ENCODE measurements at places on chromosomes 1 and 21.

DNA sequence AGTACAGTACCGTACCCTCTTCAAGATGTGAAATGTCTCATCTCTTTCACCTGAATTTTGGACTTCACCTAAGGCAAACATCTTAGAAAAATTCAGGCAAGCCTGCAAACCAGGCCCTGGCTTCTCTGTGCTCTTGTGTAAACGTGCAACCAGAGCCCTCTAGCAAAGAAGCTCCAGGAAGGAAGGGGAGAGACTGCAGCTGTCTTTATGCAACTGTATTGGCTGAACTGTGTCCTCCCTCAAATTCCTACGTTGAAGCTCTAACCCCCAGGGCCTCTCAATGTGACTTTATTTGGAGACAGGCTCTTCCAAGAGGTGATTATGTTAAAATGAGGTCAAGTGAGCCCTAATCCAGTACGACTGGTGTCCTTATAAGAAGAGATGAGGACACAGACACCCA lies 60.3 kb downstream of the SLC45A1 start:
- DNase-seq: no peak

- DNase-seq: no peak
These were observed 570.9 kb downstream of the NEGR1 start for GRCh38 chr1:71711456-71711855.

DNA sequence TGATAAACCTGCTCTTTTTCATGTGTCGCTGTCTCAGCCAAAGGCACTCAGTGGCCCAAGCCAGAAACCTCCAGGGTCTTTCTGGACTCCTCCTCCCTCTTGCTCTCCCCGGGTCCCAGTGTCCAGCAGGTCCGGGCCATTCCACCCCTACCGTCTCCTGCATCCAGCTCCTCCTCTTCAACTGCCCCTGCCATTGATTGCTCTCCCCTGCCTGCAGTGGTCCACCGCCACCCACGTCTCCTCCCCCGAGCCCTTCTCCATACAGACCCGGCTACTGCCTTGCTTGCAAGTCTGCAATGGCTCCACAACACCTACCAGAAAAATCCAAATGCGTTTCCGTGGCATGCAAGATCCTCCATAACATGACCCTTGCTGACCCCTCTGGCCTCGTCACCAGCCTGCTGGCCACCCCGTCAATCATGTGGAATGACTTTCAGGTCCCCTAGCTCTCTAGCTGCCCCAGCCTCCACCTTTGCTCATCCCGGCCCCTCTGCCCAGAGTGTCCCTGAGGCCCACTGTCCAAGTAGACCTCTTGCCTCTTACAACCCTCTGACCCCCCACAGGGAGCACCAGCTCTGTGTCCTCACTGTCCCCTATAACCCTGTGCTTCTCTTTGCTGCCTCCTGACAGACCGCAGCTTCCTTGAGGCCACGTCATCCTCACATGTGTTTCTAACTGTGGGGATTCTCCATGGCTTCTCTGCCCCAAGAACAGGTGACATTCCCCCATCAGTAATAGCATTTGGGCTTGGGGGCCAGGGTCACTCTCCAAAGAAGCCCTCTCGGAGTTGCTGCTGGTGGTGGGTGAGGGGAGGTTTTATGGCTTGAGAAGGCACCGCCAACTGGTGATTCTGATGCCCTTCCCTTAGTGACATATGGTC lies 15.0 kb downstream of the CACNA1S start:
- no peak for DNase-seq

DNA sequence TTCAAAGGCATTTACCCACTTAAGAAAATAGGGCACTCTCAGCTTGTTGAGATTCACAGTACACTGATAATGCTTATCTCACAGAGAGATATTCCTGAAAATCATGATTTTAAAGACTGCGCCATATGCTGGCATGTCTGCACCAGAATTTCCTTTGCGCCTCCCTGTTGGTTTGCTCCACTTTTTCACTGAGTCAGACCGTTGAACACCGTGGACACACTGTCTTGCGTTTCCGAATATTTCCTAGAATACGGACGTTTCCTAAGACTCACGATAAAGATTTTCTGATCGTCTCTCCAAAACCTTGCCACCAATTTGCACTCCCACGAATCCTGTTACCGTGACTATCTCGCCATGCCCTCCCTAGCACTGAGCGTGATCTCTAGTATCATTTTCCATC lies 497 bp upstream of the C1orf115 start:
- DNase-seq: no peak

DNA sequence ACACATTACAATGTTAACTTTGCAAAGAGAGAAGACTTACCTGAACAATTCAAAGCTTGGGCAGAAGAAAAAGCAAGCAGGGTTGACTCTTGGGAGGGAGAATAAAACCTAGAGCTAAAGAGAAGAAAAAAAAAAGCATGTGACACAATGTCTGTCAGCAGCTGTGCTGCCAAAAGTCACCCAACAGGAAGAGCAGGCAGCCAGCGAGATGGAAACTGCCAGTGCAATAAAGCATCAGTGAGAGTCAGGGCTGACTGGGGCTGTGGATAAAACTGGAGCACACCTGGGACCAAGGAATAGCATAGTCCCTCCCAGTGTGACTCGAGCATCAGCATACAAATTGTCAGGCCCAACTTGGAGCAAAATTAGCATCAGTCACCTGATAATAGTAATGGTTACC lies 65.0 kb upstream of the SLC22A15 start:
- DNase-seq: no peak

DNA sequence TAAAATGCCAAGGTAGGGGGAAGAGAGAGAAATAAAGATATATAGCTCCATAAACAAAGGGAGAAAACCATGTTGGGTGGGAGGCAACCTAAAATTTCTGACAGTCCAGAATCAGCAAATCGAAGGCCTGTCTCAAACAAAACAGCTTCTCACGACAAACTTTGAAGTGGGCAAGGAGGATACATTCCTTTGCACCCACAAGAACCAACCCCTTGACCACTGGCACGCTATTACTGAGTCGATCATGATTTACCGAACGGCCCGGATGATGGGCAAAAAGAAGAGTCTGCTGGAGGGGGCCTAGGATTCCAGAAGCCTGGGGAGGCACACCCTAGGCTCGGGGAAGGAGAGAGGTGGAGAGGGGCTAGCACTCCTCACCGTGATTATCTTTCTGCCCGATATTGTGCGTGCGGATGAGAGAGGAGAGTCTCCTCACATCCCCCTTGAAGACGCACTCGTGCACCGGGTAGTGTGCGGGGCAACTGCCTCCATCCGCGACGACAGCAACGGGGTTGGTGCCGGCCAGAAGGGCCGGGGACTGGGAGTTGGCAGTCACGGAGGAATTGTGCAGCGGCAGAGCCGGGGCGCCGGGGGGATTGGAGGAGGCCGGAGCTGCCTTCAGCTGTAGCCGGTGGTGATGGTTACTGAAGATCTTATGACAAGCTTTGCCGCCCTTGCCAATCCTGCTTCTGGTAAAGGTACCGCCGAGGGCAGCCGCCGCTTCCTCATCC lies 756 bp downstream of the ANKRD13C start:
- DNase-seq: peak; percentile 19

GRCh38 chr1:48943393-48943792 lies 166.7 kb upstream of the BEND5 start:
- no peak for DNase-seq

DNA sequence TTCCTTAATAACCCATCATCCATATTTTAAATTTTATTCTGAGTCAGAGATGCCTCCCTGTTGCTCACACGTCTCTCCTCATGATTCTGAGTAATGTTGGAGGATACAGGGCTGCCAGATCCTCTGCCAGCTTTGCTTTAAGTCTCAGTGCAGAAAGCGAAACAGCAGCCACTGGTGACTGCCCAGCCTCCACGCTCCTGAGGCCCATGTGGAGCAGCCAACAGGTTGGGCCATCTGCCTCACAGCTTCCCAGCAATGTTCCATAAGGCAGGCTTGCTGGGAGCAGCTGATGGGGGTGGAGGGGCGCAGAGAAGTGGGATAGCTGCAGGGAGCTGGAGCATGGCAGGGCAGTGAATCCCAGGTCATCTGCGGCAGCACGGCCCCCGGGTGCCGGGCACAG lies 104.2 kb downstream of the IGSF21 start:
- DNase-seq: no peak

DNA sequence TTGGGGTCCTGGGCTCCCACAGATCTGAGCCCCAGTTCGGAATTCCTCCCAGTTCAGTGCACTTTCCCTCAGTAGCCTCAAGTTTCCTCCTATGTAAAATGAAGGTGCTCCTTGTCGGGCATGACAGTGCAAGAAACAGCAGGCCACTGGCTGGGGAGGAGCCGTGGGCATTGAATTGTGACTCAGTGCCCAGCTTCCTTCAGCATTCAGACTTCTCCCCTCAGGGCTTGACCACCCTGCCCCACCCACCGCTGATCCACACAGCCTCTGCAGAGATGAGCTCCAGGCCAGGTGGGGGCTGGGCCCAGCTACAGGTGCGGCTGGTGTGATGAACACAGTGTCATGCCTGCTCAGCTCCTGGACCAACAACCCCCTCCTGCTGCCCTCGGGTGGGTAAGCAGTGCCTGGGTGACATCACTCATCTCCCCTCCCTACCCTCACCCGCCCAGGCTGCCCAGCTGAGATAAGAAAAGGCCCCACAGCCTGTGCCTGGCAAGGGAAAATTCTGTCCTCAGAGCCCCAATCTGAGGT lies 4.9 kb downstream of the MOB3C start:
- no peak for DNase-seq

DNA sequence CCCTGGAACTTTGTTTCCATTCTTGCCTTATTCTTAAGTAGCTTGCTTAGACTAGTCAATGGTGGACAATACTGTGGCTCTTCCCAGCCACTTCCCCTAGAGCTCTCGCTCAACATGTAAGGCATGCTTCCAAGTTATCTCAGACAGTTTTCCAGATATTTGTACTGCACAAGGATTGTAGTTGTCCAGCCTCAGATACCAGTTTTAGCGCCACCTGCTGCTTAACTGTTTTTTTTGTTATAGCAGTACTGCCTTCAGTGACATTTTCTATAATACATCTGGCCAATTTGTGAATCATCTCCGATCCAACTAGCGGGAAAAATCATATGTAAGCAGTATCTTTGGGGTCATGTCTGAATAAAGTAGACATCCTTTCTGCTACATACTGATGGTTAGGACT lies 346.7 kb upstream of the ADGRL4 start:
- no peak for DNase-seq

GRCh38 chr1:212539737-212540430 lies 68.7 kb upstream of the ATF3 start:
- no peak for DNase-seq

DNA sequence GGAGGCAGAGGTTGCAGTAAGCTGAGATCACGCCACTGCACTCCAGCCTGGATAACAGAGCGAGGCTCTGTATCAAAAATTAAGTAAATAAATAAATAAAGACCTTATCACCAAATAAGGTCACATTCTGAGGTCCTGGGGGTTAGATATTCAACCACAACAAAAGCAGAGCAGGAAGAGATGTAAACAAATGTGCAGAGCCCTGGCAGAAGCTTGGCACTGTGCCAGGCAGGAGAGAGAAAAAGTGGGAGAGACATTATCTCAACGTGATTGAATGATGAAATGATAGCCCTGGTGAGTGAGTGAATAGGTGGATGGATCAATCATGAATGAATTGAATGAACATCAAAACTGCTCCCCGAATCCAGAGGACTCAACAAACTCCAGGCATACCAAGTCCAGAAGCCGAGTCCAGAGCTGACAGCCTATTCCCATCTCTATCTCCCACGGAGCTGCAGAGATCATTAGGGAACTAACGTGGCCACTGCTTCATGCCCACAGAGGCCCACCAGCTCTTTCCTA lies 150.7 kb downstream of the TOMM20 start:
- DNase-seq: no peak

GRCh38 chr1:248696774-248697173 lies 5.8 kb downstream of the OR14I1 start:
- DNase-seq: no peak

DNA sequence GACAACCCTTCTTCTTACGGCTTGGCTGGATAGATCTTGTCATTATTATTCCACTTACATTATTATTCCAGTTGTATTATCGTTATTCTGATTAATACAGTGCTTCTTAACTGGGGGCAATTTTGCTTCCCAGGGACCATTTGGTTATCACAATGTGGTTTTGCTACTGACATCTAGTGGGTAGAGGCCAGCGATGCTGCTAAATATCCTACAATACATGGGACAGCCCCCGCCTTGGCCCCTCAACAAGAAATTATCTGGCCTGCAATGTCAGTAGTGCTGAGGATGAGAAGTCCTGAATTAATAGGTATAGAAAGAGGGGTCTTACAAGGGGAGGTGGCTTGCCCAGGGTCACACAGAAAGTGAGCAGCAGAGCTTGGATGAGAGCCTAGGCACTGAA lies 105.6 kb downstream of the PTPRU start:
- DNase-seq: no peak
